ENCODE measurements at places on chromosomes 16 and 17.

DNA sequence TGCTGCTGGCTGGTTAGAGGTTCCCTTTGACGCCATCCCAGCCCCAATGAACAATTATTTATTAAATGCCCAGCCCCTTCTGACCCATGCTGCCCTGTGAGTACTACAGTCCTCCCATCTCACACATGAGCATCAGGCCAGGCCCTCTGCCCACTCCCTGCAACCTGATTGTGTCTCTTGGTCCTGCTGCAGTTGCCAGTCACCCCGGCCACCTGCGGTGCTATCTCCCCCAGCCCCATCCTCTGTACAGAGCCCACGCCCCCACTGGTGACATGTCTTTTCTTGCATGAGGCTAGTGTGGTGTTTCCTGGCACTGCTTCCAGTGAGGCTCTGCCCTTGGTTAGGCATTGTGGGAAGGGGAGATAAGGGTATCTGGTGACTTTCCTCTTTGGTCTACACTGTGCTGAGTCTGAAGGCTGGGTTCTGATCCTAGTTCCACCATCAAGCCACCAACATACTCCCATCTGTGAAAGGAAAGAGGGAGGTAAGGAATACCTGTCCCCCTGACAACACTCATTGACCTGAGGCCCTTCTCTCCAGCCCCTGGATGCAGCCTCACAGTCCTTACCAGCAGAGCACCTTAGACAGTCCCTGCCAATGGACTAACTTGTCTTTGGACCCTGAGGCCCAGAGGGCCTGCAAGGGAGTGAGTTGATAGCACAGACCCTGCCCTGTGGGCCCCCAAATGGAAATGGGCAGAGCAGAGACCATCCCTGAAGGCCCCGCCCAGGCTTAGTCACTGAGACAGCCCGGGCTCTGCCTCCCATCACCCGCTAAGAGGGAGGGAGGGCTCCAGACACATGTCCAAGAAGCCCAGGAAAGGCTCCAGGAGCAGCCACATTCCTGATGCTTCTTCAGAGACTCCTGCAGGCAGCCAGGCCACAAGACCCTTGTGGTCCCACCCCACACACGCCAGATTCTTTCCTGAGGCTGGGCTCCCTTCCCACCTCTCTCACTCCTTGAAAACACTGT lies 11.3 kb downstream of the CX3CL1 start:
- H3K4me1 ChIP-seq, result peaks cover 2% of the 10 kb centered on the region
- no peak overlapping the region for H3K27ac ChIP-seq
- H3K27me3 ChIP-seq, result no peaks in the 10 kb centered on the region
- H3K4me3 ChIP-seq, result no peak overlapping the region
- H3K36me3 ChIP-seq, result no peaks in the 10 kb centered on the region
- DNase-seq, result no peak

DNA sequence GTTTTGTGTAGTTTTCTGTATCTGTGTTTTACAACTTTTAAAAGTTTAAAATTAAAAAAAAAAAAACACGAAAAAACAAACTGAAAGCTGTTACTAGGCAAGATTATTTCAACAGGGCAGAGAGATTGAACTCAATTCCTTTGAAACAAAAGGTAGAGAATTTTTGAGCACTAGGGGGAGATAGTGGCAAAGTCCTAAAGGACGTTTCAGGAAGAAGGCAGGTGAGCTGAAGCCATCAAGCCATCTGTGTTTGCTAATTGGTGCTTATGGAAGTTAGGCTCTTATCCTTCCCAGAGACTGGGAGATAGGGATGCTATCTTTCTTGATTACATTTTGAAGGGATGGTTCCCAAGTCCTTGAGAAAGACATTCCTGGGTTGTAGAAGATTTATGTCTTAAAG lies 70.6 kb upstream of the CLEC3A start:
- H3K36me3 ChIP-seq, result no peaks in the 10 kb centered on the region
- no peak overlapping the region for H3K27ac ChIP-seq
- H3K4me1 ChIP-seq, result no peaks in the 10 kb centered on the region
- H3K4me3 ChIP-seq, result no peak overlapping the region
- DNase-seq, result no peak

DNA sequence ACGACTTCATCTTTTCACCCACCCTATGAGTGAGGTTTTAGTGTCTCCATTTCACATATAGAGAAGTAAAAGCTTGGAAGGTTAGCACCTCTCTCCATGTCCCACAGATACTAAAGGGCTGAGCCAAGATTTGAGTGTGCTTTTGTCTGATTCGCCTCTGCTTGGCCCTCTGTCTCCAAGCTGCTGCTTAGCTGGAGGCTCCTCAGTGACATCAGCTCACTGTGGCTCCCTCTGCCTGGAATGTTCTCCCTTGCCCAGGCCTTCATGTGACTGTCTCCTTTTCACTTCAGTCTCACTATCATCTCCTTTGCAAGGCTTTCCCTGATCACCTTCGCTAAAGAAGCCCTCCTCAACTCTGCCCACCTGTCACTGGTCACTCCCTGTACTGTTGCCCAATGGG lies 84.5 kb upstream of the HSBP1 start:
- DNase-seq, result no peak
- H3K27ac ChIP-seq, result no peak overlapping the region
- H3K36me3 ChIP-seq, result no peaks in the 10 kb centered on the region
- peaks cover 12% of the 10 kb centered on the region for H3K4me1 ChIP-seq

DNA sequence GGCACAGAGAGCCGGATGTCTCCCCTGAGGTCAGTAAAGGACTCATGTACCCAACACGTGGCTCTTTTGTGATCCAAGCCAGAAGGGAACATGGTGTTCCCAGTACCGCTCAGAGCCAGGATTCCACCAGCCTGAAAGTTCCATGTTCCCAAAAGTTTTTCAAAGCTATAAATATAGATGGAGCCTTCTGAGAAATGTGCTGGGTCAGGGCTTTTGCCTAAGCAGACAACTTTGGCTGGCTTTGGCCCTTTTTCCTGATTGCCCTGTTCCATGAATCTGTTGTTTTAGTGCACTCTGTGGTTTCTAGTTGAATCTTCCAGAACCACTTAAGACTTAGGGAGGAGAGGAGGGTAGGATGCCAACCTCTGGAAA lies 128.5 kb upstream of the HS3ST2 start:
- no peak overlapping the region for H3K4me3 ChIP-seq
- H3K27ac ChIP-seq, result no peak overlapping the region
- no peak for DNase-seq
- H3K4me1 ChIP-seq, result peaks cover 6% of the 10 kb centered on the region

DNA sequence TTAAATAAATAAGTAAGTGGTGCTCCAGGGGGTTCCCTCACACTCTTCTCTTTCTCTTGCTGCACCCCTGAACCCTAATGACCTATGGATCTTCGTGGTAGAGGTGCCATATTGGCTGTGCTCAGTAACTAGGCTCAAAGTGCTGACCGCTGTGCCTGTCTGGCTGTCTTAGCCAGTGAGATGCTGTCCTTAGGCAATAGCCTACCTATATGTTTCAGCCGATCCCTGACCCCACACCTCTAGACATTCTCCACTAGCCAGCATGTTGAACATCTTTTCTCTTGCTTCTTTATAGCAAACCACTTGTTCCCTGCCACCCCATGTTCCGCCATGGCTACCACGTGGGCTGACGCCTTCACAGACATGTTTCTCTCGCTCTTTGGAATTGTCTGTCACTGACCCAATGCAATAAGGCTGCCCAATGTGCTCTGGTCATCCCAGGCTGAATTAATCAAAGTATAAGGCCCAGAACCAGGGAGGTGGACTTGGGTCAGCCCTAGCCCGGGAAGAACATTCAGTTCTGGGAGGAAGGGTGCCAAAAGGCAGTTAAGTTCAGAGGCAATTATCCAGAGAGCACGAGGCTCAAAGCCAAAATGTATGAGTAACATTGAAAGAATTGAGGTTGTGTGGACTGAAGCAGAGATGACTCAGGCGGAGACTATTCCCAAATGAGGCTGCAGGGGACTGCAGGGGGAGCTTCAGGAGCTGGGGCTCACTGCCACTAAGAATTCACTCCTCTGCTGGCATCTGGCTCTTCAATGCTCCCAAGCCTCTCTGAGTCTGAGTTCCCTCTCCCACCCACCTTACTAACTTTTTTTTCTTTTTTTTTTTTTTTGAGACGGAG lies 28.7 kb upstream of the TNRC6A start:
- no peaks in the 10 kb centered on the region for H3K4me1 ChIP-seq
- H3K27ac ChIP-seq, result no peak overlapping the region
- no peak for DNase-seq
- no peak overlapping the region for H3K4me3 ChIP-seq

DNA sequence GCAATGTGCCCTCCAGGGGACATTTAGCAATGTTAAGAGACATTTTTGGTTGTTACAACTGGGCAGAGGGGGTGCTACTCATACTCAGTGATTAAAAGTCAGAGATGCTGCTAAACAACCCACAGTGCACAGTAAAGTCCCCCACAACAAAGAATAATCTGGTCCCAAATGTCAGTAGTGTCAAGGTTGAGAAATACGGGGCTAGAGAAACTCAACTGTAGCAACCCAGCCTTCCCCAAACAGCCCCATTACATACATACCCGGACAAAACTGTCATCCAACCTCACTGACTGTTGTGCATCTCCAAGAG lies 20.4 kb downstream of the DNAJC7 start:
- no peaks in the 10 kb centered on the region for H3K4me1 ChIP-seq
- DNase-seq, result no peak
- no peak overlapping the region for H3K27ac ChIP-seq
- no peaks in the 10 kb centered on the region for H3K27me3 ChIP-seq
- peaks cover 37% of the 10 kb centered on the region for H3K36me3 ChIP-seq

- H3K27ac ChIP-seq, result no peak overlapping the region
- no peaks in the 10 kb centered on the region for H3K4me1 ChIP-seq
- H3K27me3 ChIP-seq, result no peaks in the 10 kb centered on the region
- no peaks in the 10 kb centered on the region for H3K36me3 ChIP-seq
- no peak for DNase-seq
- no peak overlapping the region for H3K4me3 ChIP-seq
These were observed 308.1 kb downstream of the HAPSTR1 start for GRCh38 chr16:9399573-9399972.

GRCh38 chr16:27571433-27572326 lies 21.7 kb downstream of the KATNIP start:
- H3K27ac ChIP-seq, result no peak overlapping the region
- H3K27me3 ChIP-seq, result no peaks in the 10 kb centered on the region
- peaks cover 2% of the 10 kb centered on the region for H3K4me1 ChIP-seq
- DNase-seq, result no peak
- no peak overlapping the region for H3K4me3 ChIP-seq
